ENCODE measurements at places on chromosomes 6 and 20.

- no peak for DNase-seq
These were observed 3.8 kb downstream of the PTPRT start for GRCh38 chr20:43185901-43186300.

- DNase-seq = no peak
These were observed 325.4 kb downstream of the QKI start for GRCh38 chr6:163739966-163740365.

- no peak for DNase-seq
These were observed 98.3 kb upstream of the MTHFD1L start for GRCh38 chr6:150767161-150767560.

DNA sequence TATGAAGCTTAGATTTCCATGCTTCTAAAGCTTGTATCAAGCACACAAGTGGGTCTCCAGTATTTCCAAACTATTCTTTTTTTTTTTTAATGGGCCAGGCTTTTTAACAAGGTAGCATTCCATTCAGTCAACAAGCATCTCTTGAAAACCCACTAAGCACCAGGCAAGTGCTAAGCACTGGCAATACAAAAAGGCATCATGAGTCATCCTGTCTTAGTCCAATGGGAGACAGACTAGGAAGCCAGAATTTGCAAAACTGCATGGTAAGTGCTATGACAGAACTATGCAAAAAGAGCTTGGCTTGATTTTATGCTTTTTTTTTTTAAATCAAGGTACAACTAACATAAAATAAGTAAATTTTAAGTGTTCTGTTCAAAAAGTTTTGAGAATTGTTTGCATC is 109.3 kb upstream of the DST start:
- no peak for DNase-seq

GRCh38 chr6:36683145-36683655 is 4.7 kb downstream of the CDKN1A start:
- DNase-seq = no peak

GRCh38 chr6:162942866-162943265 is 215.1 kb downstream of the PACRG start:
- DNase-seq = no peak

DNA sequence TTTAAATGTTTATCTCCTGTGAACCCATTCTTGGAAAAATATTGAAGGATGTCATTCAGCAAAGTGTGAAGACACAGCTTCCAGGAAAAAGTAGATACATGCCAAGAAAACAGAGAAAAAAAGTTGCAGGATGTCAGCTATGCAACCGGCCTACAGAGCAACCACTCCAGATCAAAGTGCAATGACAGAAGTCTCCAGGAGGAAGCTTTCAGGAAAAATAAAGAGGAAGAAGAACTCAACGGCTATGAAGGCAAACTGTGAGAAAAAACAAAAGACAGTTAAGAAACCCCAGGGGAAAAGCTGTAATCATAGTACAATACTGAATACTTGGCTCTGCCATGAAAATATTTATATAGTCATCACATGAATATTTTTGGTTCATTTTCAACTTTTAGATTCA is 30.6 kb downstream of the REPS1 start:
- DNase-seq = no peak

DNA sequence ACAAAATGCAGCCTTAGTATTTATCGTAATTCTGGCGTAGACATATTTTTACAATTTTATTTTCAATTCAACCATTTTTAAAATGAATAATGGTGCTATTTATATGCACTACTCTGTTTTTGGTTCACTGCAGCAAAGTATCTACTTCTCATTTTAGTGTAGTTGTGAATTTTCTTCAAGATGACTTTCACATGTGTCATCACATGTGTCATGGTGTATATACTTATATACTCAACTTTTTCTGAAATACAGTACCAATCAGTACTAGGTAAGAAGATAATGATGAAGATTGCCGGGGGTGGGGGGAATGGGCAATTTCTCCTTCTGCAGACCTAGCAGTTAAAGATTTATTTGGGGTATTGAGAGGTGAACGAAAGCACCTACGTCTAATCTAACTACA is 634.5 kb downstream of the PHF3 start:
- no peak for DNase-seq

- DNase-seq = peak; percentile 47
These were observed at the start of gene HLA-DQB1 for GRCh38 chr6:32666420-32667300. Gene HLA-DQB1, minus strand, starts transcription at chr6:32666657. Its CDS starts 50 bp downstream, at chr6:32666607.

DNA sequence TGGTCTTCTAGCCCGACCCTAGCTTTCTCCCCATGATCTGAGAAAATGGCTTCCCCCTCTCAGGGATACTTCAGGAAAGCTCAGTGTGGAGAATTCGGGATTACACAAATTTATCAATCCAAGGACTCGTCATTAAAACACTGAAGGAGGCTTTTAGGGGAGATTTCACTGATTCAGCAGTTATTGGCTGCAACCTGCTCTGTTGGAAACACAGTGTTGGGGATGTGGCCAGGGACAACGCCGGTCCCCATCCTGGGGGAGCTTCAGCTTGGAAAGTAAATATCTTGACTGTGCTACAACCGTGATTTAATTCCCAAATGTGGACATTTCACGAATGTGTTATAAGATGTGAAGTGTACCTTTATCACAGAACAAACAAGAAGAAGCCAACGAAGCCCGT is 44.8 kb upstream of the ZNF831 start:
- no peak for DNase-seq

DNA sequence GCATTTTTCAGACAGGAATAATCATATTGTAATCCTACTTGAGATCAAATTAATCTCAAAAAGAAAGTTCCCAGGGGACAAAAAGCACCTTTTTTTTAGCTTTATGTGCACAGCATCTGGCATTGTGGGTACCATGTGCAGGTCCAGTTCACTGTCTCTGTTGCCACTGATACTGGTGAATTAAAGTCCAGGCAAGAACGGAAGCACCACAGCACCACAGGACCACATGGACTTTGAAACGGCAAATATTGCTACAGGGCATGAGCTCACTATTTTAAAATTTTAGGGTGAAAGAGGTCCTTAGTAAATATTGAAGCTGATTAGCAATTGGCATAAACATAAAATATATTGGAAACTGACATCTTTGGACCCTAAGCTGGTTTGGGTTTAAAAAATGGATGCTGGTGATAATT is 709.0 kb downstream of the EPM2A start:
- no peak for DNase-seq

DNA sequence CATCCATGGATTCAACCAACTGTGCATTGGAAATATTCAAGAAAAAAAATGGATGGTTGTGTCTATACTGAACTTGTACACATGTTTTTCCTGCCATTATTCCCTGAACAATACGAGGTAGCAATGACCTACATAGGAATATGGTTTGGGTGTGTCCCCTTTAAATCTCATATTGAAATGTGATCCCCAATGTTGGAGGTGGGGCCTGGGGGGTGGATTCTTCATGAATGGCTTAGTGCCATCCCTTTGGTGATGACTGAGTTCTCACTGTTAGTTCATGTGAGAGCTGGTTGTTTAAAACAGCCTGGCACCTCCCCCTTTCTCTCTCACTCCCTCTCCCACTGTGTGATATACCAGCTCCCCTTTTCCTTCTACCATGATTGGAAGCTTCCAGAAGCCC is 139.8 kb upstream of the BACH2 start:
- no peak for DNase-seq

DNA sequence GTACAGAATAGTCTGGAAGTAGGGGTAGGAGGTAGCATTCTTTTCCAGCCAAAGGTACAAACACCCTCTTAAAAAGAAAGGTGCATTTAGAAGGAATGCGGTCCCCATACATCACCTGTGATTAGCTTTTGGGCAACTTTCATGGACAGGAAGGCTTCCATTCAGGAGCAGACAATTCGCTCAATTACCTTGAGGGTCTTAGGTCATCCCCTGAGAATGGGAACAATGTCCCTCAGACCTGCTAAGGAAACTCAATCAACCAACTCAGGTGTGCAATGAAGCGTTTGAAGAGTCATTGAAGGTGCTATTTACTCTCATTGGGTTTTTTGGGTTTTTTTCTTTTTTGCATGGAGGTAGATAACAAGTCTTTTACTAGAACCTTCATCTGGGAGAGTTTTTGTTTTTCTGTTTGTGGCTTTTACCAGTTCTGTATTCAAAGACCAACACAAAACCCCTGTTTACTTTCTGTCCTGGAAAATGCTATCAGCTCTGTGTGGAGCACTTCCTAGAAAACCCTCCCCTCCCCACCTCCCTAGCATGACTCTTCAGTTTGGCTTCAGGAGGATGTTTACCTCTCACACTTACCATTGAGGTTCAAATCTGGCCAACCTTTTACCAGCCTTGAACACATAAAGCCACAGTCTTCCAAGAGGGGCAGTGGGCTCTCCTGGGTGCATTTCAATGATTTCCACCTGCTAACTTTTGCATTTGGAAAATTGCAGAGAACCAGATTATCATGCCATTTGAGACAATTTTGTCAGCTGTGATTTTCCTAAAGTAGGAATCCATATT is 271.2 kb upstream of the PRDM1 start:
- DNase-seq = no peak

DNA sequence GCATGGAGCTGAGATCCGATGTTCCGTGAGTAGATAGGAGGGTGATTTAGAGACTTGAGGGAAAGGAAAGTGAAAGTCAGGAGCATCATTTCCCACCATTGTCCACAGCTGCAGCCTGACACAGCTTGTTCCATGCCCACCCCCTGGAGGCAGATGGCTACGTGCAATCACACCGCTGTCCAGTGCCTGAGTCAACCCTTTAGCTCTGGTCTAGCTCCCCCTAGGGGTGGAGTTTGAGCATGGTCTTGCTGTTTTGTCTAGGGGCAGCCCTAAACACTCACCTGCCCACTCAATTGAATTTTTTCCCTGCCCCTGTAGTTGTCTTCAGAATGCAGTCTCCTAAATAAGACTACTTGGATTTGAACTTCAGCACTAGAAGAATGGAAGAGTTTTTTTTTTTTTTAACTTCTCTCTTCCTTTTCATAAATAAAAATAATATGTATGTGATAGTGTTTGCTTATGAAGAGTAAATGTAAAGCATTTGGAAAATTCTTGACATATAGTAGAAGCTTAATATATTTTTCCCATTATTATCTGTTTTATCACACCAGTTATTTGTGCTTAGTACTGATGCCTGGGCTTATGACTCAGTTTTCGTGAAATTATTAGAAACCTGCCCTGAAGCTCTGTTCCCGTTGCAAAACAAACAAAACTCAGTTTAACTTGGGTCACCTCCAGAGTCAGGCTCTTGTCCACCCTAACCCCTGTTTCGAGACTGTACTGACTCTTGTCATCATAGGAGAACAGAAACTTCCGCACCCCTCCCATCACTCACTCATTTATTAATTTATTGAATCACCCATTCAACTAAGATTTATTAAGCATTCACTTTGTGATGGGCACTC is 814.8 kb downstream of the MAFB start:
- DNase-seq = no peak

- DNase-seq = no peak
These were observed 20.1 kb downstream of the PLCB1 start for GRCh38 chr20:8152183-8152582.

- no peak for DNase-seq
These were observed 49.8 kb upstream of the ENPP5 start for GRCh38 chr6:46220352-46221221.

DNA sequence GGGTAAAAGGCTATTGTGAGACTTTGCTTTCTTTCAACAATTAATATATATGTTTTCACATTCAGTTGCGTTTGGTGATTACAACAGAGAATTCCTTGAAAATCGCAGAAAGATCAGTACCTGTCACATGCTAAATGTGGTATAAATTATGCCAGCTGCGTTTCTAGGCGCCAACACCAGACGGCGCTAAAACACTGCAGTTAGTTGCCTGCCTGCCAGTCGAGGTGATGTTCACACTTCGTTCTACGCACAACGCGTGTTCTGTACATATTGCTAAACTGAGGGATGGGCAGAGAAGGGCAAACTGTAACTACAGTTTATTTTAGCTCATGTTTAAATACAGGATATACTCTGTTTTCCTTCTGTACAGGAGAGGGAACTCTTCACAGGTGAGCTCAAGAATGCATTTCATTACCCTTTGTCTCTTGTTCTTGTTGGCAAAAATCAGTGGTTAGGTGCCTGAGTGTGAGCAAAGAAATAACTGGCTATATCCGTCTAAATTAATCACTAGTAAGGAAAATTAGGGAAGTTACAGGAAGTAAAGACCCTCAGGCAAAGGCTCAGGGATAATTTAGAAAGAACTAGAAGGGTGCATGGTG is 100.1 kb upstream of the RGS17 start:
- DNase-seq = no peak

- DNase-seq = no peak
These were observed 126.5 kb downstream of the PACRG start for GRCh38 chr6:162854228-162854627.

GRCh38 chr6:156191895-156192294 is 585.3 kb upstream of the ARID1B start:
- DNase-seq = no peak

- DNase-seq = no peak
These were observed 79.8 kb upstream of the FAM184A start for GRCh38 chr6:119158057-119158848.

- DNase-seq = no peak
These were observed 20.6 kb downstream of the PHACTR2 start for GRCh38 chr6:143698329-143698728.

DNA sequence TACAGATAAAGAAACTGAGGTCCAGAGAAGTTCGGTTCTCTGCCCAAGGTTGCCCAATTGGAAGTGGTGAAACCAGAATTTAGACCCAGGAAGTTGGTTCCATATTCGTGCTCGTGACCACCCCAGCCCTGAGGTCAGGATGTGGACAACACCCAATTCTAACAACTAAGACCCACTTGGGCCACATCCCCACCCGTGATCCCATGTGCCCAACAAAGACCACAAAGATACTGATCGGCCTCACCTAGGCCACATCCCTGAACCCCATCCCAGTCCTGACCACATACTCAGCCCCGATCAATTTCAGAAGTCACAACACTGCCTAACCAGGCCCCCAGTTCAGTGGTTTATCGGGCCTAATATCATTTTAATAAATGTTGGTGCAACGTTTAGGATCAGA is 138.4 kb downstream of the PREX1 start:
- no peak for DNase-seq
